Fibroblast of pulmonary artery (primary cell): ENCODE measurements at places on chromosomes 16 and 17.
A peak's percentile ranks its signal among the peaks of the same experiment; 100 is the strongest.

DNA sequence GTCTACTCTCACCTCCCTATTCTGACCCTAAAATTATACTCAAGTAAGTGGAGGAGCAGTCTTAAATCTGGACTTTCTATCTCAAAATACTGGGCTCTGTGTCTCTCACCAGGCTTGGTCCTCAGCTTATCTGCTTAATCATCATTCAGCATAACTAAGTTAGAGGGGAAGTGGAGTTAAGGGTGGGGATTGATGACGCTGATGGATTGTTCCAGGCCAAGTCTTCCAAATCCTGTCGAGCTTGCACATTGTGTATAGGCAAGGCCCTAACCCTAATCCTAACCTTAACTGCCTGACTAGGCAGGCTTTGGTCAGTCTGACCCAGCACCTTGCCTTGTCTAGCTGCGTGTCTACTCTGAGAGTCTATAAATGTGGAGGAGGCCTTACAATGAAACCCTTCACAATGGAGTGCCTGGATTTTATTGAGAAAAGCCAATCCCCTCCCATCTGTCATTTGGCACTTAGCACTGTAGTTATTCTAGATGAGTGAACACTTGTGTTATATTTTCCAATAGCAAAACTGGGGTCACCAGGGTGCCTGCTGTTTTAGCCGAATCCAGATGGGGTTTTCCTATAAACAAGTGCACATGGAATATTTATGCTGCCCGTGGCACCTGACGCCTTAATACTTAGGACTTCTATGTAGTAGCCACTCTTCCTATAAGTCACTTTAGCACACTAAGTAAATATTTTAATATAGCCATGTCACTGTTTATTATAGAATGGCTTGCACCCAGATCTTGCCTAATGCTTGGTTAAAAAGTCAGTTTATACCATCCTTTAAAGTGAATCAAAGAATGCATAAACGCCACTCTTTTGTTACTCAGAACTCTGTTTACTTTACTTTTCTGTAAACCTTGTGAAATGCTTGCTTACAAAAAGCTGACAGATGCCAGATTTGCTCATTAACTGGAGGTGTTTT, 193.2 kb upstream of the MYOCD start:
- DNase-seq: no peak

- no peak for DNase-seq
Observed at GRCh38 chr16:87235810-87236515, 81.2 kb downstream of the C16orf95 start.

DNA sequence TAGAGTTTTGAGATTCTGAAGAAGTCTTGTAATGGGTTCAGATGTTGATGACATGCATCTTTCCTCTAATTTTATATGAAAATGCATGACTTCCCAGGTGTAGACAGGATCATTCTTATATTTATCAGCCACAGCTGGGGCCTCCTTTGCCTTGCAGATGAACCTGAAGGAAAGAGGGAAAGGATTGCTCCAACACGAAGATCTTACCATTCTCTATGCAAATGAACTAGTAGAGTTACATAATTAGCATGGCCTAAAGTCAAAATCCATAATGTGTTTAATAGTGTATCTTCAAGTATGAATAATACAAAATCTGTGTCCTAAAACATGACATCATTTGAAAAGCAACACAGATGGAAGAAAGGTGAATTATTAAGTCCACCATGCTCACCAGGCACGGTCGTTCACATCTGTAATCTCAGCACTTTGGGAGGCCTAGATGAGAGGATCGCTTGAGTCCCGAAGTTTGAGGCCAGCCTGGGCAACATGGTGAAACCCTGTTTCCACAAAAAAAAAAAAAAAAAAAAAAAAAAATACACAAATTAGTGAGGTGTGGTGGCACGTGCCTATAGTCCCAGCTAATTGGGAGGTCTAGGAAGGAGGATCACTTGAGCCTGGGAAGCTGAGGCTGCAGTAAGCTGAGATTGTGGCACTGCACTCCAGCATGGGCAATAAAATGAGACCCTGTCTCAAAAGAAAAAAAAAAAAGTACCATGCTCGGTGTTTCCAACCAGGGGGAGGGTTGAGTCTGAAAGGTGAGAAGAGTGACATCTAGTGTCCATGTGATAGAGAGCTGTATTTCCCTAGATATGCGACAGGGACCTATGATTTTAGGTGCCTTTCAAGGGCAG, 6.3 kb downstream of the VWA3A start:
- peak; percentile 64 for DNase-seq

DNA sequence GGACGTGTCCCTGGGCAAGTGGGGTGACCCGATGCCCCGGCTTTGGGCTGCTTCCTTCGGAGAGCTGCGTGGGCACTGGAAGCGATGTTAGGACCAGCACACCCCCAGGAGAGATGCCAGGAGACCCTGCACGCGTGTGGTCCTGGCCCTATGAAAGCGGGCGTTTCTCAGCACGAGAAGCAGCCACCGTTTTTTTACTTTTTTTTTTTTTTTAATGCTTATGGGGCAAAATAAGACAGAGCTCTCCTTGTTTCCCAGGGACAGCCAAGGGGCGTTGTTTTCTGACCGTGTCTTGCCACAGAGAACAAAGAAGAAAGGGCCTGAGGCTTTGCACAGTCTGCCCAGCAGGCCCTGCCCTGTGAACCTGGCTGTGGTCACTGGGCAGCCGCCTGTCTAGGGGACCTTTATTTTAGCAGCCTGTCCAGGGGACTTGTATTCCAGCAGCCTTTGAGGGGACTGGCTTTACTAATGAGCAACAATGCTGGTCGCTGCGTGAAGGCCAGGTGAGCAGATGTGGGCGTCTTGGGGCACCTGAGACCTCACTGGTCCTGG, 996 bp downstream of the SLC25A10 start:
- DNase-seq: no peak

GRCh38 chr16:732936-733335, 6.0 kb downstream of the HAGHL start:
- no peak for DNase-seq

GRCh38 chr16:88064889-88065746, 113.9 kb downstream of the BANP start:
- DNase-seq: no peak

GRCh38 chr17:80930335-80931279, 61.0 kb upstream of the CHMP6 start:
- no peak for DNase-seq

- peak; percentile 36 for DNase-seq
Observed at GRCh38 chr17:40433551-40434415, 9.5 kb upstream of the IGFBP4 start.

- no peak for DNase-seq
Observed at GRCh38 chr16:22632606-22633005, 121.9 kb downstream of the NPIPB5 start.

GRCh38 chr17:1727876-1728630, 3.5 kb downstream of the WDR81 start:
- DNase-seq: no peak

DNA sequence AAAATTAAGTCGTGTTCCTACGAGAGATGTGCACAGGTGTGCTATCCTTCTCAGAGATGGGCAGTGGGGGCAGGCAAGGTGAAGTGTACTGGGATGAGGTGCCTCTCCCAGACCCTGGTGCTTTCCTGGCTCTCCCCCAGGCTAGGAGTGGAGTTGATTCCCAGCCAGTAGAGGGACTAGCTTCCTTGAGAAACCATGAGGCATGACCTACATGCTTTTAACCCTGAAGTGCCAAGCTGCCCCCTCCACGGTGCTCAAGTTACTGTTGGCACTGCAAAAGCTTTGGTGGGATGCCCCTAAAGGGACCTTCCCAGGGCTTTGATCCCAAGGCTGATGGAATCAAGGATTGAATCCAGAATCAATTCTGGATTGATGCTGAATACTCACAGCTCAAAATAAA, 47.0 kb upstream of the SREBF1 start:
- DNase-seq: no peak

DNA sequence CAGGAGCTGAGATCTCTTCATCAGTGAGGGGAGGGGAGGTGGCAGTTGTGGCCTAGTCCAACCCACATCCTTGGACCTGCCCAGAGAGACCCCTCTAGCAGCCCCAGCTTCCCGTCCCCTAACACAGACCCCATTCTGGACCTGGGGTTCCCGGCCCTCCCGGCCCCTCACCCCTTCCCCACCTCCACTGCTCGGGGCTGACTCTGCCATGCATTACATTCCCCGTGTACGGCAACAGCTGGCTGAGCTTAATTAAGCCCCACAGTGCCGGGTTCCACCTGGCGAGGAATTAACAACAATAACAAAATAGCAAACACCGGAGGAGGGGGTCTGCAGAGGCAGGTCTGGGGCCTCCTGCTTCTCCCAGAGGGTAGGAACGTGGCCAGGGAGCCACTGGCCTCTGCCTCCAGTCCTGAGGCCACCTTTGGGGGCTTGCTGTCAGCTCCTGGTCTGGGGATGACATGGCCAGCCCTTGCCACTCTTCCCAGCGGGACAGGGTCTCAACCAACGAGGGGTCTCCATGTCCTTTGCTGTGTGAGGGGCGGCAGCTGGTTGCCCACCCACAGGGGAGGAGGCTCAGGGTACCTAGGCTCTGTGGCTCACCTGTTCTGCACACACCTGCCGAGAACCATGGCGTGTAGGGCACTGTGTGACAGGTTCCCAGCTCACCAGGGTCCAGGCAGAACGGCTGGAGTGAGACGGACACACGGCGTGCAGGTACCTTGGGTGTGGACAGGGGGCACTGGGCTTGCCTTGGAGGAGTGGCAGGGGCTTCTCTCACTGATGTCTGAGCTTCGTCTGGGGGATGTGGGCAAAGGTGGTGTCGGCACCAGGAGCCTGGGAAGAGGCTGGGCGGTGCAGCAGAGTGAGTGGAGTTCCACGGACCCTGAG, 46.9 kb upstream of the CBFA2T3 start:
- no peak for DNase-seq

DNA sequence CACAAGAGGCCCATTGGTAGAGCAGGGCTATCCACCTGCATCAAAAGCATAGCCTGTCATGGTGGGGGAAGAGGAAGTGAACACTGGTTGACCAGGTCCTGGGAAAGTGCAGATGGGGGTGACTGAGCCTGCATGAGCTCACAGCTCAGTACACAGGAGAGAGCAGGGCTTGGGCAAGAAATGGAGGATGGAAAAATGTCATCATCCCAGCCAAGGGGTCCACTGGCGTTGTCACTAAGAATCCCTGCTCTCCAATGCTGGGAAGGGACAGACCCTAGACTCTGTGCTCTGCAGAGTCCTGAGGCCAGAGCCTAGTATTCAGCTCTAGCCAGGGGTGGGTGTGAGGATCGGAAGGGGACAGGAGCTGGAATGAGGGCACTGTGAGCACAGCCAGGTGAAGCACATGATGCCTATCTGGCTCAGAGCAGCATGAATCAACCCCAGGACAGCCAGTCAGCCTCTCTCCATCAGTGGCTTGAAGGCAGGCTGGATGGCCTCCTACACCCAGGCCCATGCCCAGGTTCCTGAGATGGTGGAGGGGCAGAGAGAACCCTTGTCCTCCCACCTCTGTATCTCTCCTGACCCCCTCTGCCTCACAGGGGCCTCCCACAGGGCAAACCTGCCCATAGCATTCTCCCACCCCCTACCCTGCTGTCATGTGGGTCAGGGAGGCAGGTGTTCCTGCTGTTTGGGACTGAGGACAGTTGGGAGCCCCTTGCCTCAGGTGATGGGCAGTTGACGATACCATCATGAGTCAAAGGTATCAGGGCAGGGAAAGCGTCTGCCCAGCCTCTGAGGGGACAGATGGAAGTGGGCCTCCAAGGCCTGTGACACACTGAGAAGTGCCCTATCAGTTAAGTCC, 13.8 kb upstream of the CTCF start:
- DNase-seq: no peak

- DNase-seq: no peak
Observed at GRCh38 chr17:50505591-50506130, 2.6 kb upstream of the MYCBPAP start.
